ENCODE measurements at places on chromosomes 4 and X. TPM values are rescaled to one million over a fixed set of nuclear protein-coding genes. Genes with fewer than 3 reads are reported as not detected.

ANK2 gene
- total RNA-seq = 14.7 TPM

- H3K4me3 ChIP-seq = no peak overlapping the region
- H3K4me1 ChIP-seq = no peaks in the 10 kb centered on the region
- DNase-seq = no peak
- H3K27me3 ChIP-seq = no peaks in the 10 kb centered on the region
Measured at GRCh38 chr4:8000247-8000646, 60.6 kb upstream of the AFAP1 start.

P2RY4 gene
- total RNA-seq = not detected

HSFX4 gene
- total RNA-seq = 0.28 TPM

MTNR1A gene
- total RNA-seq = 0.05 TPM

PNMA3 gene
- 2.3 TPM for total RNA-seq

DNA sequence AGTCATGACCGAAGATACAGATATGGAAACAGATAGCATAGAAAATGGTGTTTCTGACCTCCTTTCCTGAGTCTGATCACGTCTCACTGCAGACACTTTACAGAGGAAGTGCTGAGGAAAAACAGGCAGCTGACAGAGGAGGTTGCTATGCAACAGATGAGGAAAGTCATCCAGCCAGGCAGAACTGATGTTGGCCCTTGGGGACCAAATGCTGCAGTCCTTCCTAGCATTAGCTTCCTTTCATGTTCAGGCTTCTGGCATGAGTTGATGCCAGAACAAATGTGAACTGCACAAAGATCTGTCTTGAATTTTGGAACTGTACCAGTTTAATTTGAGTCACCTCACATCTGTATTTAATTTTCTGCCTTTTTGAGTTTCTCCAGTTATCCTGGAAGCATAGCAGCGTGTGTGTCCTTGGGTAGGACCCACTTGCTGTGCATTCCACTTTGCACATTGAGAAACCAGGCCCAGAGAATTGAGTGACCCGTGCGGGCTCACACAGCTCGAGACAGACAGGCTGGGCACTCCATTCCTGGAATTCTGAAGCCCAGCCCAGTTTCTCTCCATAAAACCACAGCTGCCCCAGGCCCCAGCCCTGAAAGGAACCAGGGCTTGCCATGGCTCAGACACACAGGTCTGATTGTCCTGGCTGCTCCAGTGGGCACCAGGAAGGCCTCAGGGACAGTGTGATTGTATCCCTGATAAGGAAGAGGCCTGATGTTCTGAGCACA, 1.4 kb upstream of the MAGED1 start:
- peak; percentile 7 for DNase-seq
- H3K4me3 ChIP-seq = no peak overlapping the region
- H3K36me3 ChIP-seq = peaks cover 9% of the 10 kb centered on the region
- peak overlapping the region; percentile 94 for H3K27ac ChIP-seq
- H3K4me1 ChIP-seq = peaks cover 20% of the 10 kb centered on the region

DNA sequence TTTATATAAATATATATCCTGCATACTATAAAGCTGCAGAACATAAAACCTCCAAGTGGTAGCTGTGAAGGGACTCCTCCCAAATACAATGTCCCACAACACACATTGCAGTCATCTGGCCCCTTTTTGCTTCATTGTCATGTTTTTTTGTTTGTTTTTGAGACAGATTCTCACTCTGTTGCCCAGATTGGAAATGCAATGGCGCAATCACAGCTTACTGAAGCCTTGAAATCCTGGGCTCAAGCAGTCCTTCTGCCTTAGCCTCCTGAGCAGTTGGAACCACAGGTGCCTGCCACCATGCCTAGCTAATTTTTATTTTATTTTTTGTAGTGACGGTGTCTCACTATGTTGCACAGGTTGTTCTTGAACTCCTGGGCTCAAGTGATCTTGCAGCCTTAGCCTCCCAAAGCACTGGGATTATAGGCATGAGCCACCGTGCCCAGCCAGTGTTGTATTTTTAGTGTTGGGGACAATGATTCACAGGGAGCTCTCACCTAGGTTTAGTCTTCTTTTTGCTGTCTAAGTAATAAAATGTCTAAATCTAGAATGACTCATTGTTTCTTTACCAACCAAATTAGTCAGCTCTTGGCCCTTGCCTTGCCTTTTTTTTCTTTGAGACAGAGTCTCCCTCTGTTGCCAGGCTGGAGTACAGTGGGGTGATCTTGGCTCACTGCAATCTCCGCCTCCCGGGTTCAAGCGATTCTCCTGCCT, 24.0 kb upstream of the XIAP start:
- no peaks in the 10 kb centered on the region for H3K27me3 ChIP-seq
- no peaks in the 10 kb centered on the region for H3K4me1 ChIP-seq
- no peak overlapping the region for H3K4me3 ChIP-seq
- H3K27ac ChIP-seq = no peak overlapping the region

DNA sequence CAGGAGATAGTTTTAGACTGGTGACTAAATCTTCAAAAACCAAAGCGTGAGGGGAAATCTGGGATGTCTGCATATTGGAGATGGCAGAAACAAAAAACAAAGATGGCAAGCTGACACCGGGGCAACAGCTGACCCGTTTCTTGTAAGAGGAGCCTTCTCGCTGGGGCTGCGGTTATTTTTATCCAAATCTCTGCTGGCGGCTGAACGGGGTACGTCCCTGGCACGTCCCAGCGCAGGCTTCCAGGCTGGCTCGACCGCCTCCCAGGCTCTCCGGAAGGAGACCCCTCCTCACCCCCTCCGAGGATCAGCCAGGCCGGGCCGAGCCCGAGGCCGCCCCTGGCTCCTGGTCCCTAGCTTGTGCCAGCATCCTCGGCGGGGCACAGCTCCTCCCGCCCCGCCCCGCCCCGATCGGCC, 403 bp downstream of the SGCB start:
- H3K27ac ChIP-seq = peak overlapping the region; percentile 38
- H3K27me3 ChIP-seq = peaks cover 2% of the 10 kb centered on the region
- peak overlapping the region; percentile 48 for H3K4me3 ChIP-seq

DNA sequence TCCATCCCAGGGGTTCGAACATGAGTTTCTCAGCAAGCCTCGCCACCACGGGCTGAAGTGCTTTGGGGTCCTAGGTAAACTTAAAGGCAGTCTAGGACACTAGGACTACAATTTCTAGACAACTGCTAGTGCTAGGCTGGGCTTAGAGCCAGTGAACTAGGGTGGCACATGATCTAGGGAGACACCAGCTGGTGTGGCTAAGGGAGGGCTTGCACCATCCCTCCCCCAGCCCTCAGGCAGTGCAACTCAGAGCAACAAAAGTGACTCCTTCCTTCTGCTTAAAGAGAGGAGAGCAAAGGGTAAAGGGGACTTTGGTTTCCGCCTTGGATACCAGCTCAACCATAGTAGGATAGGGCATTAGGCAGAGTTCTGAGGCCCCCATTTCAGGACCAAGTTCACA, 162.5 kb upstream of the AFF2 start:
- no peak overlapping the region for H3K4me3 ChIP-seq
- no peaks in the 10 kb centered on the region for H3K27me3 ChIP-seq
- H3K4me1 ChIP-seq = peaks cover 35% of the 10 kb centered on the region
- no peak overlapping the region for H3K27ac ChIP-seq
- DNase-seq = peak; percentile 11

GABRQ gene
- total RNA-seq = 0.09 TPM

- no peak overlapping the region for H3K27ac ChIP-seq
- no peak for DNase-seq
- peaks cover 38% of the 10 kb centered on the region for H3K4me1 ChIP-seq
- H3K4me3 ChIP-seq = no peak overlapping the region
- H3K27me3 ChIP-seq = no peaks in the 10 kb centered on the region
- peaks cover 7% of the 10 kb centered on the region for H3K36me3 ChIP-seq
Measured at GRCh38 chrX:136692271-136692670, 44.3 kb downstream of the CD40LG start.

- no peaks in the 10 kb centered on the region for H3K27me3 ChIP-seq
- H3K4me3 ChIP-seq = no peak overlapping the region
- H3K36me3 ChIP-seq = no peaks in the 10 kb centered on the region
- DNase-seq = no peak
Measured at GRCh38 chr4:154254999-154255398, 236.6 kb downstream of the DCHS2 start.

SPANXN3 gene
- not detected for total RNA-seq

DNA sequence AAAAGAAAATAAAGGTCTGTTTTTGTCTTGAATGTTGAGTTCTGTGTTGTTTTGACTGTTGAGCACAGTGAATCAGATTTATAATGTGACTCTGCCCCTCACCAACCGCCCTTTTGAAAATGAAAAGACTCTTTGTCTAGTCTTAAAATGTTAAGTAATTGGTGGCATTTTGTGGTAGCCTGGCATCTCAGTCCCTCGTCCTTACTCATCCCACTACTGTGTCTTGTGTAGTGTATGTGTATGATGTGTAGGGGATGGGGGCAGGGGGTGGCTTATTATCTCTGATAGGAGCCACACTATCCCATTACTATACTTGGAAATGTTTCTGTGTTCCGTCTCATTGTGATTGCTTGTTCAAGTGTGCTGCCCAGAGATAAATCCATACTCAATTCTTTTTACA, 12.2 kb downstream of the KLHL34 start:
- H3K27ac ChIP-seq = no peak overlapping the region
- H3K27me3 ChIP-seq = no peaks in the 10 kb centered on the region
- no peak overlapping the region for H3K4me3 ChIP-seq
- DNase-seq = no peak
- no peaks in the 10 kb centered on the region for H3K4me1 ChIP-seq
- H3K36me3 ChIP-seq = no peaks in the 10 kb centered on the region

GRCh38 chr4:106941841-106942240, 94.3 kb downstream of the DKK2 start:
- H3K27ac ChIP-seq = no peak overlapping the region
- H3K36me3 ChIP-seq = no peaks in the 10 kb centered on the region
- DNase-seq = no peak

DNA sequence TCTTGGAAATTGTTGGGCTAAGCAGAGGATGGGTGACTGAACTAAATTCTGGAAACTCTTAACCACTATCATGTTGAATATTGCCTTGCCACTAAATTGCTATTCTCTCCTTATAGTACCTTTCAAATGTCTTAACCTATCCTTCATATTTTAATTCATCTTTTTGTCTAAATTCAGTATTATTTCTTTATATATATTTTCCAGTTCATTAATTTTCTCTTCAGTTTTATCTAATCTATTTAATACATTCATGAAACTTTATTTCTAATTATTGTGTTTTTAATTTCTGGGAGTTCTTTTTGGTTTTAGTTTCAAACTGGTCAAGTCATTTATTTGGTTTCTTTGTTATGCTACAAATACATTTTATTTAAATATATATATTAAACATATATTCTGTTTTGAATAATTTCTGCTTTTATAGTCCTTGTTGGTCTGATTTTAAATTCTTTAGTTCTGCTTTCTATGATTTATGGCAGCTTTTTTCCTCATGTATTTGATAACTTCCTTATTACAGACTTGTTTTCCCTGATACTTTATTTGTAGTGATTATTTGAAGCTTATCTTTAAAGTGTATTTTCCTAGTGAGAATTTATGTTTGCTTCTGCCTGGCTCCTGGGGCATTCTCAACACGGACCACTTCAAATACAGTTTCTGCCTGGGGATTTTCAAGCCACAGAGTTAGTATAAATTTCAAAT, 8.5 kb upstream of the GUCY1A1 start:
- H3K27ac ChIP-seq = no peak overlapping the region
- H3K36me3 ChIP-seq = no peaks in the 10 kb centered on the region
- H3K4me3 ChIP-seq = no peak overlapping the region
- H3K27me3 ChIP-seq = no peaks in the 10 kb centered on the region

- H3K4me1 ChIP-seq = peaks cover 2% of the 10 kb centered on the region
- no peaks in the 10 kb centered on the region for H3K27me3 ChIP-seq
- H3K27ac ChIP-seq = no peak overlapping the region
- no peak overlapping the region for H3K4me3 ChIP-seq
- no peak for DNase-seq
- H3K36me3 ChIP-seq = no peaks in the 10 kb centered on the region
Measured at GRCh38 chrX:136582624-136583023, 50.6 kb downstream of the VGLL1 start.

CPE gene
- 52.3 TPM for total RNA-seq

DNA sequence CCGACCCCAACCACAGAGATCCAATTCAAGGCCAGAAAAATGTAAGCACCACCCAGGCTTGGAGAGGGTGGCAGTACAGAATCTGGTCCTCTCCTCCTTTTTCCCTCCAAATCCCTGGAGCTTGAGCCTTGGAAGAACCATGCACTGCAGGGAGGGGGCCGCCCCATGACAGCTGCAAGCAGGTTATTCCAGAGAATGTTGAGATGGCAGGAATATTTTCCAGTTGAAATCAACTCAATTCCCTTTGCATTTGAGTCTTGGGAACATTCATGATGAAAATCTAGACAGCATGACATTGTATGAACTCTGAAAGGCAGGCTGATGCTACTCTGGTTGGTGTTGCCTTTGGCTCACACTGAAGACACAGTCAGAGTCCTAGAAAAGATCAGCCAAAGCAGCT, 386.6 kb upstream of the FGF16 start:
- no peak overlapping the region for H3K27ac ChIP-seq
- H3K36me3 ChIP-seq = no peaks in the 10 kb centered on the region
- H3K4me3 ChIP-seq = no peak overlapping the region
- no peaks in the 10 kb centered on the region for H3K27me3 ChIP-seq

- H3K27ac ChIP-seq = no peak overlapping the region
- no peak overlapping the region for H3K4me3 ChIP-seq
- no peaks in the 10 kb centered on the region for H3K36me3 ChIP-seq
- no peaks in the 10 kb centered on the region for H3K4me1 ChIP-seq
Measured at GRCh38 chrX:108399418-108400165, 38.6 kb downstream of the COL4A6 start.

DNA sequence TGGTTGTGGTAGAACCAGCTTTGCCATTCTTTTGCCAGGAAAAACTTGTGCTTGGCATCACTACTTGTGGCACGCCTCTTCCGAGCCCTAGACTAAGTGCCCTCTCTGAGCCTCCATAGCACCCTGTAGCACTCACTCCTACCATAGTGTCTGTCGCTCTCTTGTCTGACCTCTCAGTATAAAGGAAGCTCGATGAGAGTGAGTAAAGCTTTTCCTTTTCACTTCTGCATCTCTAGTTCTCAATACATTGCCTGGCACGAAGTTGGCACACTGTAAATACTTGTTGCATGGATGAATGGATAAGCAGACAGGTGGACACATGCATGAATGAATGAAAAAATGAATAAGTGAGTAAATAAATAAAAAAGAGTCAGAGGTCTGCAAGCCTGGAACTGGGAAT, 48.3 kb downstream of the TLR10 start:
- no peak overlapping the region for H3K4me3 ChIP-seq
- DNase-seq = no peak
- H3K36me3 ChIP-seq = no peaks in the 10 kb centered on the region
- H3K27me3 ChIP-seq = no peaks in the 10 kb centered on the region
- no peaks in the 10 kb centered on the region for H3K4me1 ChIP-seq
